Activated CD8-positive, alpha-beta memory T cell treated with anti-CD3 and anti-CD28 coated beads for 4 hours (primary cell): ENCODE measurements at places on chromosomes 2 and 18.

DNA sequence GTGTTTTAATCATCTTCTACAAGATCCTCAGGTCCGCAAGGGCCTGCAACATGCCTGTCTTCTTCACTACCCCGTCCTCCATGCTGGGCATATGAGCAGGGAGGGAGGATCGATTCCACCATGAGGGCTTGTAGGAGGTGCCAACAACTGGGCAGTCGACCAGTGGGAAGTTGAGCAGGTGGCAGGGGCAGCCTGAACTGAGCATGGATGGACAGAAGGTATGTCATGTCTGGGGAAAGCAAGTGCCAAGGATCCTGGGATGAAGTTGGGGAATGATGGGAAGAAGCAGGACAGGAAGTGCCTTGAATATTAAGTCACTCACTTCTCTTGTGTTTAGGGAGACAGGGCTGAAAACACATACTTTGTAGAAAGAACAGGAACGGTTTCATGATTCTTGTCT, 44.7 kb downstream of the CTIF start:
- DNase-seq: no peak

DNA sequence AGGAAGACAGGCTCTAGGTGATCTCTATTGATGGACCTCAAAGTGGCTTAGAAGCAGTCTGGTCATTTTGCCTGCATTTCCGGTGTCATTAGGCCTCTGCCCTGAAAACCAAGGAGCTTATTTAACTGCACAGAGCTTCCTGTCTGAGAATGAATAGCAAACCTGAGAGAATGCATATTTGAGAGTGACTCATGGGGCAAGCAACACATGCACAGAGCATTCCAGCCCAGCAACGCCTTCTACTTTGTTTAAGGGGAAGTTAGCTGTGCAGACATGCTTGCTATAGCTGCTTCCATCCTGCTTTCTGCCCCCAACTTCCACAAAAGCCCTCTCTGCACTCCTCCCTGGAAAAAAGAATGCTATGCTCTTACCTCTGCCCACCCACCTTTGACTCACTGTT, 232.8 kb downstream of the GRB14 start:
- no peak for DNase-seq

- no peak for DNase-seq
Measured at GRCh38 chr2:168501466-168502065, 45.5 kb downstream of the CERS6 start.

DNA sequence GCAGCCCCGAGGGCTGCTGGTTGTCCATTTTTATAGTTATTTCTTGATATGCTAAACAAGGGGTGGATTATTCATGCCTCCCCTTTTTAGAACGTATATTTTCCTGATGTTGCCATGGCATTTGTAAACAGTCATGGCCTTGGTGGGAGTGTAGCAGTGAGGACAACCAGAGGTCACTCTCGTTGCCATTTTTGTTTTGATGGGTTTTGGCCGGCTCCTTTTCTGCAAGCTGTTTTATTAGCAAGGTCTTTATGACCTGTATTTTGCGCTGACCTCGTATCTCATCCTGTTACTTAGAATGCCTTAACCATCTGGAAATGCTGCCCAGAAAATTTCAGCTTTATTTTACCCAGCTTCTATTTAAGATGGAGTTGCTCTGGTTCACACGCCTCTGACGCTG, 825.8 kb upstream of the CDH2 start:
- no peak for DNase-seq

GRCh38 chr2:45725731-45726130, 74.3 kb downstream of the PRKCE start:
- no peak for DNase-seq

- DNase-seq: no peak
Measured at GRCh38 chr2:124884315-124884714, 859.2 kb downstream of the CNTNAP5 start.

GRCh38 chr2:79947751-79948150, 356.8 kb downstream of the LRRTM1 start:
- DNase-seq: no peak
